ENCODE measurements at places on chromosomes 7 and 10.

GRCh38 chr10:69837261-69837660 is 35.6 kb downstream of the COL13A1 start:
- H3K4me1 ChIP-seq, result peaks cover 35% of the 10 kb centered on the region
- H3K27ac ChIP-seq, result no peak overlapping the region
- no peaks in the 10 kb centered on the region for H3K27me3 ChIP-seq
- no peak overlapping the region for H3K4me3 ChIP-seq
- no peak for DNase-seq

DNA sequence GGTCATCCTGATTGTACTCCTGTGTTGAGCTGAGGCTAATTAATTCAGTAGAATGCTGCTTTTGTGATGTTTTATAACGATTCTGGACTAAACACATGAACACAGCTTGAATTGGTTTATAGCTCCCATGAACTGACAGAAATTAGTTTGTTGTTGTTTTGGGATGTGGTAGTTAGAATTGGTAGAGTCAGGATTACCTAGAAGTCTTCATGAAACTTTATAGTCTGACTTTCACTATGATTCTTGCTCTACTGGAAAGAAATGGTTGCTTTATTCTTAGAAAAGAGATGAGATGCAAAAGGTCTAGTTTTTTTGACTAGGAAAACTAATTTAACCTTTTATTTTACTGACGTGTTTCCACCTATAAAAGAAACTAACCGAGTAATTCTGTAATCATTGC is 23.4 kb upstream of the TRUB1 start:
- no peak overlapping the region for H3K27ac ChIP-seq
- no peaks in the 10 kb centered on the region for H3K36me3 ChIP-seq
- no peaks in the 10 kb centered on the region for H3K4me1 ChIP-seq
- no peaks in the 10 kb centered on the region for H3K27me3 ChIP-seq
- no peak for DNase-seq

DNA sequence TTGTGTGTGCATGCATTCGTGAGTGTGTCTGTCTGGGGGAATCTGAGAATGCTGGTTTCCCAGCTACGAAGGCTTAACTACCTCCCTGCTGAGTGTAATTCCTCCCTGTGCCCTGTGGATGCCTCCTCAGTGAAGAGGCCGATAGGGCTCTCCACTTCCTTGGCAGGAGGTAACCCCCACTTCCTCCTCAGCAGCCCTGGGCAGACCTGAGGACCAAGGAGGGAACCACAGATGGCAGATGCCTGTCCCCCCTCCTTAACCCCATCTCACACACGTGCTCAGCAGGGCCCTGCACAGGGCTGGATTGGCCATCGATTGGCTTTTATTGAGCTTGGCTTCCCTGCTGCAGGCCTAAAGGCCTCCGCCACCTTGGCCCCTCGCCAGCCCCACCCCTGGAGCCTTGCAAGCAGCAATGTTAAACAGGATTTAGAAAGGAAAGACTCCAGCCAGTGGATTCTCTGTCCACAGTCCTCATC is 45.6 kb upstream of the LRRC4 start:
- DNase-seq, result no peak
- no peak overlapping the region for H3K27ac ChIP-seq
- H3K27me3 ChIP-seq, result no peaks in the 10 kb centered on the region
- peaks cover 18% of the 10 kb centered on the region for H3K4me1 ChIP-seq
- no peak overlapping the region for H3K4me3 ChIP-seq

DNA sequence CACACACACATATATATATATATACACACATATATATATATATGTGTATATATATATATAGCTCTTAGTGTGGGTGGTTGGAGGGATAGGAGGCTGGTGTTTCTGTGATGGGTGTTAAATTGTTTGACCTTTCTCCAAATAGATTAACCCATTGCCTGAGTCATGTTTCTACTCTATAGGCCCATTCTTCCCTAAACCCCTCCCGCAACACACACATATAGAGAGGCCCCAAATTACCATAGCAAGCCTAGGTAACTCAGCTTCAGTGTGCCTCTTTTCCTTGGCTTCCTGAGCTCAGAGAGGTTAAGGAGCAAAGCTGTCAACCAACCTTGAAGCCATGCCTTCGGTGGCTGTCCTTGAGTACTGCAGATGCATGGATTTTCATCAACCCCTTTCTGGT is 98.7 kb upstream of the ADO start:
- no peaks in the 10 kb centered on the region for H3K27me3 ChIP-seq
- H3K4me1 ChIP-seq, result no peaks in the 10 kb centered on the region
- no peak overlapping the region for H3K4me3 ChIP-seq
- H3K36me3 ChIP-seq, result no peaks in the 10 kb centered on the region
- no peak for DNase-seq

DNA sequence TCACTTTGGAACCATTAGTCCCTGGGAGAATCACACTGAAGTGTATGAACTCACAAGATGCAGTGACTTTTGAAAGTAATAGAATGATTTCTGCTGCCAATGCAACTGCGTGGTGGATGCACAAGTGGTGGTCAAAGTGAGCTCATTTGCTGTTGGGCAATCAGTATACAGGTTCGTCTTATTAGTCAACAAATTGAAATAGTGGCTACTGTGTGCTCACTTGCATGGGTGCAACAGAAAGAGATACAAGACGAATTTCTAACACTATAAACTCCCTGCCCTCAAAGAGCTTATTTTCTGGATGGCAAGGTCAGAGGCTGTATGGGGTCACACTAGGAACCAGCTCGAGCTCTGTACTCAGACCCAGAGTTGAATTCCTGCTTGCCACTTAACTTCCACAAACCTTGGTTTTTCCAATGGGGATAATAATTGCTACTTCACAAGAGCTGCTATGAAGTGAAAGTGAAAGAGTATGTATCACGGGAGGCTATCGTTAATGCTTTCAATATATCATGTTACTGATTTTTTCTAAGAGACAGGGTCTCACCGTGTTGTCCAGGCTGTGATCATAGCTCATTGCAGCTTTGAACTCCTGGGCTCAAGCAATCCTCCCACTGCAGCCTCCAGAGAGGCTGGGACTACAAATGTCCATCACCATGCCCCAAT is 8.3 kb upstream of the BCL7B start:
- peaks cover 4% of the 10 kb centered on the region for H3K27me3 ChIP-seq
- no peaks in the 10 kb centered on the region for H3K4me1 ChIP-seq
- H3K4me3 ChIP-seq, result no peak overlapping the region
- DNase-seq, result no peak
- peaks cover 2% of the 10 kb centered on the region for H3K36me3 ChIP-seq

GRCh38 chr10:133388973-133389818 is 4.8 kb upstream of the MTG1 start:
- peaks cover 7% of the 10 kb centered on the region for H3K4me1 ChIP-seq
- H3K27me3 ChIP-seq, result no peaks in the 10 kb centered on the region
- no peak overlapping the region for H3K4me3 ChIP-seq

DNA sequence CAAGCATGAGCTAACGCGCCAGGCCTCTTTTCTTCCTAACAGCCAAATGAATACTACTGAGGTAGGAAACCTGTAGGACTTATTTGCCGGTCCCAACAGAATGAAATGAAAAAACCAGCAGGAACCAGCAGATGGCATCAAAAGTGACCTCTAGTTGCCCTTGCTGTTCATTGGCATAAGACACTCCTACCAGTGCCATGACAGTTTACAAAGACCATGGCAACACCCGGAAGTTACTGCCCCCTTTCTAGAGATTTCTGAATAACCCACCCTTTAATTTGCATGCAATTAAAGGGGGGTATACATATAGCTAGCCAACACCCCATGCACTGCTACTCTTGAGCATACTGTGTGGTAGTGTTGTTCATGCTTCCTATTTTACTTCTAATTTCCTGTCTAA is 65.2 kb downstream of the ATE1 start:
- H3K4me1 ChIP-seq, result no peaks in the 10 kb centered on the region
- H3K27me3 ChIP-seq, result no peaks in the 10 kb centered on the region
- DNase-seq, result no peak
- H3K27ac ChIP-seq, result no peak overlapping the region
- no peaks in the 10 kb centered on the region for H3K36me3 ChIP-seq

GRCh38 chr7:50210706-50211115 is 93.8 kb upstream of the IKZF1 start:
- no peaks in the 10 kb centered on the region for H3K36me3 ChIP-seq
- H3K4me1 ChIP-seq, result no peaks in the 10 kb centered on the region
- H3K27ac ChIP-seq, result no peak overlapping the region
- DNase-seq, result no peak
- H3K4me3 ChIP-seq, result no peak overlapping the region

GRCh38 chr7:30968747-30969603 is 5.2 kb downstream of the GHRHR start:
- no peak overlapping the region for H3K27ac ChIP-seq
- H3K27me3 ChIP-seq, result peaks cover 31% of the 10 kb centered on the region
- no peak for DNase-seq
- H3K4me1 ChIP-seq, result no peaks in the 10 kb centered on the region

GRCh38 chr7:149703044-149703650 is 70.2 kb downstream of the ZNF467 start:
- H3K27me3 ChIP-seq, result no peaks in the 10 kb centered on the region
- no peak overlapping the region for H3K4me3 ChIP-seq
- no peak overlapping the region for H3K27ac ChIP-seq
- no peaks in the 10 kb centered on the region for H3K36me3 ChIP-seq
- no peak for DNase-seq

- no peak for DNase-seq
- no peaks in the 10 kb centered on the region for H3K27me3 ChIP-seq
Observed at GRCh38 chr7:20839196-20839735, 52.6 kb upstream of the SP8 start.

DNA sequence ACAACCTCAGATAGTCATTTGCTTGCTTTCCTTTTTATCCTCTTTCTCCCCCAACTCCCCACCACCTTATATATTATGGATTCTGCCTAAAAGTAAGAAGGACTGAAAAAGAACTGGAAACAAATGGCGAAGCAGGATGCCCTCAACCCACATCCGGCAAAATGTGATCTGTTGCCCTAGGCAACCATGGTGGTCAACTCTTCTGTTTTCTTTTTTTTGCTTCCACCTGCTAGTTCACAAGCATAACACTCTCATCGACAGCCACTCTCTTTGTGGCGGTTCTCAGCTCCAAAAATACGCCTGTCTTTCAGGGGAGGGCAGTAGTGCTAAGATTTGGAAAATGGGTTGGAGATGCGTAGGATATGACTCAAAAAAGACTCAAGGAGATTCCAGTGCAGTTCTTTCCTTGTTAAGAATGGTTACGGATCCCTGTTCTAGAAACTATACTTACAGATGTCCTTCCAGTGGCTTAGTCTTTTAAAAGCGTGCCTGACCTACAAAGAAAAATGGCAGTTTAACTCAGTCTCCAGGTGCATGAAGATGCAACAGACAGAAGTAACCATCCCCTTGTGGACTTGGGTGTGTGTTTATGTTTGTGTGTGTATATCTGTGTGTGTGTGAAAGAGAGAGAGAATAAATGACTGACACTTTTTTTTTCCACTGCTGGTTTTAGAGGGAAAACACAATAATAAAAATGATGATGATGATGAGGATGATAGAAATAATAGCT is 10.7 kb downstream of the APBB1IP start:
- H3K27me3 ChIP-seq, result no peaks in the 10 kb centered on the region
- no peak for DNase-seq
- H3K4me3 ChIP-seq, result no peak overlapping the region
- H3K36me3 ChIP-seq, result no peaks in the 10 kb centered on the region
- H3K27ac ChIP-seq, result no peak overlapping the region
- no peaks in the 10 kb centered on the region for H3K4me1 ChIP-seq

DNA sequence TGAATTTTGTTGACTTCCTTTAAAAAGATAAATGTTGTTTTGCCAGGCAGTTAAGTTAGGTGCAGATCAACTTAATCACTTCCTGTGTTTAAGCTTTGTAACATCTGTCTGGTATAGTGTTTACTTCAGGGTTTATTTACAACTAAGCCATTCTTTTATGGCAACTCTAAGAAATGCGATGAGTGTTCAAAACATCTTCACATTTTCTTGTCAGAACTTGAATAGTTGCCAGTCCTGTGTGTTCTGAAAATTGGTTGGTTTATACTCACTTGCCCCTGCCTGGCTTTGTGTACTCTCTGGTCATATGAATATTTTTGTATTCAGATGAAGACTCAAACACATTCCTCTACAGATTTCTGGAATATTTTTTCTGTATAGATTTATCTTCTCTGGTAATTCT is 327.2 kb downstream of the MDFIC start:
- H3K27me3 ChIP-seq, result no peaks in the 10 kb centered on the region
- H3K4me1 ChIP-seq, result peaks cover 8% of the 10 kb centered on the region
- H3K36me3 ChIP-seq, result no peaks in the 10 kb centered on the region
- H3K27ac ChIP-seq, result no peak overlapping the region
- no peak overlapping the region for H3K4me3 ChIP-seq

DNA sequence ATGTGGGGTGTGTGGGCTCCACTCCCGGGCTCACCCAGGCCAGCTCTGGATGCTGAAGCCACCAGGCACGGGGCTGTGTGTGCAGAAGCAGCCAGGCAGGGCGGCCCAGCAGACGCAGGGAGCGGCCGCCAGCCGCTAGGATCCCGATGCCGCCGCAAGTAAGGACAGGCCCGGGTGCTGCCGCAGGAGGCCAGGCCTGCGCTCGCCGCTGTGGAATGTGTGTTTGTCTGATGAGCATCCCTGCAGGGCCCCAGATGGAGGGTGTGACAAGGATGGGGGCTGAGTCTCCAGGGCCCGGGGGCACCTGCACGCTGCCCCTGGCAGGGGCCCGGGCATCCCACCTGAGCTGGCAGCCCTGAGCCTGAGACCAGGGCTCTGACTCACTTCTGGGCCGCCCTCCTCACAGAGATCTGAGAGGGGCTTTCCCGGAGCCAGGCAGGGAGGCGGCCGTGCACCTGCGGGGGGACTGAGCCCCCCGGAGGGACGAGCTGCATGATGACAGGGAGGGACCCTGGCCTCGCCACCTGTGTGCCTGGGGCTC is 101.5 kb downstream of the FOXL3 start:
- no peak overlapping the region for H3K4me3 ChIP-seq
- H3K4me1 ChIP-seq, result no peaks in the 10 kb centered on the region
- no peak overlapping the region for H3K27ac ChIP-seq
- H3K36me3 ChIP-seq, result no peaks in the 10 kb centered on the region
- no peaks in the 10 kb centered on the region for H3K27me3 ChIP-seq

- H3K27ac ChIP-seq, result no peak overlapping the region
- no peak overlapping the region for H3K4me3 ChIP-seq
- H3K36me3 ChIP-seq, result no peaks in the 10 kb centered on the region
- no peaks in the 10 kb centered on the region for H3K27me3 ChIP-seq
Observed at GRCh38 chr7:49294611-49295010, 370.3 kb downstream of the CDC14C start.

DNA sequence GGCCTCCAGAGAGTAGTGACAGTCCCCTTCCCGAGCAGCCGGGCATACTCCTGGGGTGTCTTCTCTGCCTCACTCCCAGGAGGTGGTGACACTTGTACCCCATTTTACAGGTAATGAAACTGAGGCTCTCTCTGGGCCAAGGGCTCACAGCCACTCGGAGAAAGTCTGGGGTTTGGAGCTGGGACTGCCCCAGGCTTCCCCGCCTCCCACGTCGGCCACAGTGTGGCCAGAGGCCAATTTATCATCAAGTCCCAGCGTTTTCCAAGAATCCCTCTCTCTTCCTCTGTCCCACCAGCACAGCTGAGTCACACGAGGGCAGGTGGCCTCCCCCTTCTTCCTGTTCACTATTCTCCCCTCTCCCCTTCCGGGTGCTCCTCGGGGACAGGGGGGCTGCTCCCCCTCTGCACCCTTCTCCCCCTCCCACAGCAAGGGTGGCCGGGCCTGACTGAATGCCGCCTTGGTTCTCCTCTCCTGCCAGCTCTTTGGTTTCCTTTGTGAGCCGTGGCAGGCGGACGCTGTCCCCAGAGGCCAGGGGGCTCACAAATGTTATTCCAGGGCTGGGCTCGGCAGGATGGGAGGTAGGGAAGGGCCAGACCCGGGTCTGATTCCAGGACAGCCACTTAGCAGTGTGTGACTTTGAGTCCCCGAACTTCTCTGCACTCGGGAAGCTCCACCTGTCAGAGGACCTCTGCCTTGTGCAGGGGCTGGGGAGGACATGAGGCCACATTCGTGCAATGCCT is 17.7 kb downstream of the CLIP2 start:
- H3K36me3 ChIP-seq, result no peaks in the 10 kb centered on the region
- peaks cover 12% of the 10 kb centered on the region for H3K4me1 ChIP-seq
- H3K27ac ChIP-seq, result no peak overlapping the region
- no peaks in the 10 kb centered on the region for H3K27me3 ChIP-seq
- H3K4me3 ChIP-seq, result no peak overlapping the region
- peak; percentile 69 for DNase-seq
